Left renal pelvis (tissue), 4 donors: ENCODE measurements at places on chromosomes 4 and X. TPM values are rescaled to one million over a fixed set of nuclear protein-coding genes. Genes with fewer than 3 reads are reported as not detected.

DNA sequence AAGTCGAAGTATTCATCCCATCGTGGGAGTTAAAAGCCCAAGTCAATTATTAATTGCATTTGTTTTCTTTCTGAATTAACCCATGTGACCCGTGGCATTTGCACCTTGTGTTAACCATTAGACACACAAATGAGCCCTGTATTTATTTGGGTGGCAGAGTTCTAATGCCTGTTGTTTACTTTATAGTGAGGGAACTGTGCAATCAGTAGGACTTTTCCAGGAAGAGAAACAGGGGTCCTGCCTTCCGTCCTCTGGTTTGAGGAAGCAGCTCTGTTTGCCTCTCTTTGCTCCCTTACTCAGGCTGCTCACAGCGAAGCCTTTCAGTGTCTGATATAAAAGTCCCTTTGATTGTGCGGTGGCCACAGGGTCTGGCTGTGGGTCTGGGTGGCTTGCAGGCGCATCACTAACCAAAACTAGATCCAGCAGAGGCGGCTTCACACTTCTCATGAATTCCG, 263.6 kb downstream of the PTTG2 start:
- DNase-seq: no peak

Gene TENM3
- 16.7 TPM for polyA plus RNA-seq

GRCh38 chr4:118942465-118942864, 53.8 kb downstream of the SYNPO2 start:
- no peak for DNase-seq

- no peak for DNase-seq
These were observed 13.5 kb downstream of the AMMECR1 start for GRCh38 chrX:110304371-110304770.

GRCh38 chr4:10077483-10078335, 38.9 kb downstream of the WDR1 start:
- DNase-seq: no peak
